ENCODE measurements at places on chromosomes 6 and 20.

DNA sequence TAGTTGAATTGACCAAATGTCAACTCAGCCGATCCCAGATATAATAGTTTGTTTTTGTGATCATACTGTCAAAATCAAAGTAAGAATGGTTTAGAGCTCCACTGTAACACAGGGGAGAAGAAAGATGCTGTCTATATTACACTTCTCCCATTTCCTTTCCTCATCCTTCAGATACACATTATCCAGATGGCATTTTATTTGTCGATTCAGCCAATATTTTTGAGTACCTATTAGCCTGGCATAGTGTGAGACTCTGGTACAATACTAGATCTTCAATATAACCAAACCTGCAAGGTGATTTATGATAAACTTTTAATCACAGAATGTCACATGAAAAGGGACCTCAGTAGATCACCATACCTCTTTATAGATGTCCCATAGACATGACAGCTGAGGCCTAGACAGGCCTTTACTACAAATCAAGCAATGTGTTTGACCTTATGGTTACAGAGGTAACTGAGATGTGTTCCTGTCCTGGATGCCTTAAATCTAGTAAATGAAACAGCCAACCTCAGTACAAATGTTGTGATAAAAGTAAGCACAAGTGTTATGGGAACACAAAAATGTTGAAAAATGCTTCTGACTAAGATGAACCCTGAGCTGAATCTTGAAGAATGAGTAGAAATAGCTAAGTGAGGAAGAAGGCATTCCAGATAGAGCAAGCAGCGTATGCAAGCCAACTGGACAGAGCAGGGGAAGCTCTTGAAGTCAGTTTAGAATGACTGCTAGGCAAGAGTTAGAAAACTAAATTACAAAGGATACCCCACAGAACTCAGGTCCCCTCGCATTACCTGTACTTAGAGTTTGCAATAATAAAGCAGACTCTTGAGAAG, 1.9 kb downstream of the FBXO9 start:
- DNase-seq = no peak

DNA sequence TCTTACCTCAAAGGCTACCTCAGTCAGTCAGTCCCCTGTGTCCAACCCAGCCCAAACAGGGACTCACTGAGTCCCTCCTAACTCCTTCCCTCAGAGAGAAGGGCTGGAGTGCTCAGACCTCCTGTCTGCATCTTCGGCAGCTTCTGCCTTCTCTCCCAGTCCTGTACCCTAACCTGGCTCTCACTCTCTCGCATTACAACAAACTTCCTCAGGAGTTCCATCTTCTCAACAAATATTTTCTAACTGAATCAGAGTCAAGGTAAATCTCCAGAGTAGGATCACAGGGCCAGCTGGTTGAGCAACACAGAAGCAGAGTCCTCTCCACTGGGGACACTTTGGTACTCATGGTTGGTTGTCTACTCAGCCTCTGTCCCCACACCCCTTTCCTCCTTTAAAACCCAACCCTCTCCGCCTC, 92.3 kb downstream of the MRPL14 start:
- no peak for DNase-seq

GRCh38 chr20:63357921-63358905, 2.9 kb downstream of the CHRNA4 start:
- DNase-seq = no peak

- DNase-seq = no peak
These were observed 130.8 kb downstream of the TPBG start for GRCh38 chr6:82494367-82494766.

Data from stimulated activated CD4-positive, alpha-beta T cell treated with anti-CD3 and anti-CD28 coated beads, Interleukin-12 subunit alpha, Interleukin-12 subunit beta, amount 100 ng/mL, for 24 hours (primary cell).